ENCODE measurements at places on chromosomes 2 and 18.

- DNase-seq: no peak
Measured at GRCh38 chr2:31992025-31992579, 18.7 kb downstream of the MEMO1 start.

DNA sequence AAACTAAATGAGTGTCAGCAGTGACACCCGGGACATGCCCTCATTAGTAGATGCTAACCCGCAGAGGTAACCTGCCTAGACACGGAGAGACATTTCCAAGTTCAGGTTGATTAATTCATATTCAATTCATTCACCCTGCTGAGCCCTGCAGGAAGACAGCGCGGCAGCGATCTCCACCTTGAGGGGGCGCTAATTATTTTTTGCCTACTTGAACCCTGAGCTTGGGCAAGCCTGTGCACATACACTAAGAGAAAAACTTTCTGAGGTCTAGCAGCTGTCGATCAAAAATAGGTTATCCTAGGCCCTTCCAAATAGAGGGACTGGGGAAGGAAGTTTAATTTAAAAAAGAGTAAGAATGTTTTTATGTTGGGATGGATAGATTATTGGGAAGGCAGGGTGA, 1.3 kb upstream of the LYPD6 start:
- DNase-seq: no peak

DNA sequence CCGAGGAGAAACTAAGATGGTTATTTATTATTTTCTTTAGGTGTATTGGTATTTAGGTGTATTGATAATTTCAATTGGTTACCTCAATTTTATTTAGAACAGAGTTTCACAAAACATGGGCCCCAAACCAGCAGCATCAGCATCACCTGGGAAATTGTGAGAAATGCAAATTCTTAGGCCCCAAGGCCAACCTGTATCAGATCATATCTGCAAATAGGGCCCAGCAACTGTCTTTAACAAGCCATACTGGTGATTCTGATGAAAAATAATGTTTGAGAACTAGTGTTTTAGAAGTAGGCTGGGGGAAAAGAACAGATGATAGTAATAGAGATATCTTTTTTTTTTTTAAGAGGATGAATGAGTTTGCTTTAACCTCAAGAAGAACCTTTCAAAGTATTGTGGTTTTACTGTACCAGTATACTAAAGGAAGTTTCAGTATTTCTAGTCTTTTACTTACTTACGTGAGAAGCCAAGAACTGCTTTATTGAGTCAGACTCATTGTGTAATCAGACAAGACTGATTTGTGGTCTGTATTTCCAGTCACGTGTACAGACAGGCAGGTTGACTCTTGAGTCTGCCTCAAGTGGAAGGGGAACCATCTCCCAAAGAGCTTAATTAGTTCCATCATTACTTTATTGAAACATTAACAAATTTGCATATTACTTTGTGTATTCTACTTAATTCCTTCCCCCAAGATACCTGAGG, 60.4 kb upstream of the GAREM1 start:
- no peak for DNase-seq

- no peak for DNase-seq
Measured at GRCh38 chr2:25972049-25972823, 10.1 kb downstream of the KIF3C start.

DNA sequence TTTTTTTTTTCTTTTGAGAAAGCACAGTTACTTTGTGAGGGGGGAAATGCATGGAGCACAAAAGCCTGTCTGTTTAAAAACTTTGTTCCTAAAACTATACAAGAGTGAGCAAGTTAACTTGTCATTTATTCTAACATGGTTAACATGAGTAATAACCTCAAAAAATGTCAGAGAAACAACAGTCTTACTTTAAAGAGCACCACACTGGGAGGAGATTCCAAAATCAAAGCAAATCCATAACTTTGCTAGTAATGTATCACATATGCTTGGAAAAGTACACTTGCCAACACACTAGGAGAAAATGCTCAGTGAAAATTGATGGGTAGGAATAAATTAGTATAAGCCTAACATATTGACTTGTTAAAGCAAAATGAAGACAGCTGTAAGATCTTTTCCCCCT, 157.1 kb downstream of the PRPF40A start:
- no peak for DNase-seq

DNA sequence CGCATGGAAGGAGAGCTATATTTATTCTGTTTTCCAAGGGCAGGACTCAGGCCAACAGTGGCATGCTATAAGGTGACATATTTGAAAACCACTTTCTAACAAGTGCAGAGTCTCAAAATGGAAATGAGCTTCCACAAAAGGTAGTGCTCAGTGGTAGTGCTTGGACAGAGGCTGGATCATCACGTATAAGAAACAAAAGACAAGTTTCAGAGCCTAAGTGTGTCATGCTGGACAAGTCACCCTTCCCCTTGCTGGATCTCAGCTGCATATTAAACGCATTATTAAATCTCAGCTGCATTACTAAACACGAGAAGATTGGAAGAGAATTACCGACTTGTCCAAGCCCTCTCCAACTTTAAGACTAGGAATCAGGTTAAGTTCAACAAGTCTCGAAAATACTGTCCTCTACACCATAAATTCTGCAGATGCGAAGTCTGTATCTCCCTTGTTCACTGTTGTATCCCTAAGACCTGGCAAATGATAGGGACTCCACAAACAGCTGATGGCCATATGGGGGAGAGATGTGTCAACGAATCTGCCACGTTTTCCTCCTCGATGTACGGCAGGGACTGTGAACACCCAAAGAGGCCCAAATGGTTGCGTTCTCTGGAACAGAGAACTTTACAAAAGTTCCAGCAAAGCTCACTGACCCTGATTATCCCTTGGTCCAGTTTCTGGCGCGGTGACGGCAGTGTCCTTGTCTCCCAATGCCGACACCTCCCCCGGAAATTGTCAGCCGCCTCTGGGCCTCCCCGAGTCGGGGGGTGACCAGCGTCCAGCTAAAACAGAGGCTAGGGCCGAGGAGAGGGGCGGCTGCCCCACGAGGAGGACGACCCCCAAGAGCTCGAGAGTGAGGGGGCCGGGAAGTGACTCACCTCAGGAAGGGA, 611 bp downstream of the NOL10 start:
- no peak for DNase-seq

DNA sequence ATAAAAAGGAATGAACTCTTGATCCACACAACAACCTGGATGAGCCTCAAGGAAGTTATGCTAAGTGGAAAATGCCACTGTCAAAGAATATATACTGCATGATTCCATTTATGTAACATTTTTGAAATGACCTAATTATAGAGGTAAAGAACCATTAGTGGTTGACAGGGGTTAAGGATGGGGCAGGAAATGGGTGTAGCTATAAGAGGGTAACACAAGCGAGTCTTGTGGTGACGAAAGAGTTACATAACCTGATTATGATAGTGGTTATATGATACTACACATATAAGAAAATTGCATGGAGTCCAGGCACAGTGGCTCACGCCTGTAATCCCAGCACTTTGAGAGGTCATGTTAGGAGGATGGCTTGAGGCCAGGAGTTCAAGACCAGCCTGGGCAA, 346.6 kb upstream of the PKDCC start:
- no peak for DNase-seq

DNA sequence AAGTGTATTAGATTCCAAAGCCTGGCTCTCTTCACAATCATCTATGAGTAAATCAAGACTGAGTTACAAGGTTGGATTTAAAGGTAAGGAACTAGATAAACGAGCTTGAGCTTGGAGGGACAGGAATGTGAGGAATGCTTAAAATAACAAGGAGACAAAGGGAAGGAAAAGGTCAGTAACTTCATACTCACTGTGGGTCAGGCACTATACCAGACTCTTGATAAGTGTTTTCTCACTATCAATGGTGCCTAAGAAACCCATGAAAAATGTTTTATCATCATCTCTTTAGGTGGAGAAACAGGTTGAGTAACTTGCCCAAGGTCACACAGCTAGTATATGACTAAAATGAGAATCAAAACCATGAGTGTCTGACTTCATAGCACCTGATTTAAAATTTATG, 212.1 kb downstream of the CDH2 start:
- DNase-seq: no peak

DNA sequence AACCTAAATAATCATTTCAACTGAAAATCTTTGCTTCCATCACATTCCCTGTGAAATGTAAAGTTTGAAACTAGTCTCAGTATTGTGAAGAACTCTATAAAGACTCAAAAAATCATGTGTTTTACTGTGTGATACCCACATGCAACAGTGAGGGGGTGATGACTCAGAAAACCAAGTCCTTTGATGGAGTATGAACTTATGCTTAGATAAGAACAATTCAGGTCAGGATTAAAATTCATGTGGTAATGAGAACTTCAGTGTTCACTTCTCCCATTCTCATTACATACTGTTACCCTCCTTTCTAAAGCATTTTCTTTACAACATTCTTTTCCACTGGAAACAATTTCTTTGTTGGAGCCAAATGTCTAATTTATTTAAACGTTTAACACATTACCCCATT, 360.2 kb downstream of the FSIP2 start:
- no peak for DNase-seq

DNA sequence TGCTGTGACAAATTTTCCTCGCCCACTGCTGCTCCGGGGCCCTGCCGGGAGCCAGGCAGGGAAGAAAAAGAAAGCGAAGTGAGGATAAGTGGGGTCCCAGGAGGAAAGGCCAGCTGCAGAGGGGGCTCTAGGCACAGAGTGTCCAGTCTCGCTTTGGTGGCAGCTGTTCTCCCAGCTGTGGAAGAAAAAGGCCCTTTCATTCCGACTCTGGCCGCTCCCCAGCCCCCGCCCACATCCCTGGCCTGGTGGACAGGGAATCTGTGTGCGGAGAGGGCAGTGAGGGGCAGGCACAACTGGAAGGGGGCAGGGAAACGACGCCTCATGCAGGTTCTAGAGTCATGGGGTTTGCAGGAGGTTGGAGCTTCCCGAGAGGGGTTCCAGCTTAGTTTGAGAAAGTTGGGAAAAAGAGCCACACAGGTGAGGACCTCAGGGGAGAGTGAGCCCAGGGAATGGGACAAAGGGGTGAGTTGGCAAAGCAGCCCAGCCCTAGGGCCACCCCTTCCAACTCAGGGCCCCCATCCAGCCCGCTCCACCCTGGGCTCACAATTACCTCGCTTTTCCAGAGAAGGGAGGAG, 1.8 kb downstream of the RTKN start:
- no peak for DNase-seq

- DNase-seq: no peak
Measured at GRCh38 chr18:10950080-10950875, 199.1 kb downstream of the PIEZO2 start.

DNA sequence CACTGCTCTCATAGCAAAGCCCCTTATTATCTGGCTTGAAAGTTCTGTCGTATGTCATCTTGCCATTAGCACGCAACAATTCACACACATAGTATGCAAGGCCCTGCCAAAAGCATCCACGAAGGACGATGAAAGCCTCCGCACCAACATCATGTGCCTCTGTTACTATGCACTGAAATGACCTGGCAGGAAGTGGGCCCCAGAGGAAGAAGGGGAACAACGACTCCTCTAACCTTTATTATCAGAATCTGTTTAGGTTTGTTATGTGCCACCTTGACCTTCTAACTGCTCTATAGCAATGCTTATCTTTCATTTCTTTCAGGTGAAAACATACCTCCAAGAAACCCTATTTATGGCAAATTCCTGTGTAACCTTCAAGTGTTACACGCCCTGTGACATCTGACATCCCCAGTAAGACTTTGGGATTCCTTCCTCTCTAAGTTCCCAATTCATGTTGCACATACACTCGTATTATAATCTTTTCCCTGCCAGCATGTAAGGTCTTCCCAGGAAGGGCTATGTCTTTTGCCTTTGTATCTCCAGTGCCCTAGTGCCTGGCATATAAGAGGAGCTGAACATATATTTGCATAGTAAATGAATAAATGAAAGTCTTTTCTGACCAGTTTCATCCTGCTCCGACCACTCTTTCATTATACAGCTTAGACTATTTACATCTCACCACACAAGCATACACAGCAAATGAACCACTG, 7.0 kb upstream of the NDUFV2 start:
- no peak for DNase-seq

DNA sequence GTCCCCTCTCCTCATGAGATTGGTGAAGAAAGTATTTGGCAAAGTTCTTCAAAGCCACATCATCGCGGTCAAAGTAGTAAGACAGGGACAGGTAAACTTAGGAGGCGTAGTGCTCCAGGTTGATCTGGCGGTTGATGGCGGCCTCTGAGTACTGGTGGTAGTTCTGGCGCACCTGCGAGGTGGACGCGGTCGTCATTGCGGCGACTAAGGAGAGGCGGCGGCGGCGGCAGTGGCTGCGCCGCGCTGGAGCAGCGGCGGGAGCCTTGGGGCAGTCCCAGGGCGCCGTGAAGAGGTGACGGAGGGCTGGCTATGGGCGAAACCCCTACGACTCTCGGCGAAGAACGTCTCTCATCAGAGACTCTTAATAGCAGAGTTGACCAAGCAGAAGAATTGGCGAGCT, 107.2 kb upstream of the UBE2E3 start:
- DNase-seq: no peak

DNA sequence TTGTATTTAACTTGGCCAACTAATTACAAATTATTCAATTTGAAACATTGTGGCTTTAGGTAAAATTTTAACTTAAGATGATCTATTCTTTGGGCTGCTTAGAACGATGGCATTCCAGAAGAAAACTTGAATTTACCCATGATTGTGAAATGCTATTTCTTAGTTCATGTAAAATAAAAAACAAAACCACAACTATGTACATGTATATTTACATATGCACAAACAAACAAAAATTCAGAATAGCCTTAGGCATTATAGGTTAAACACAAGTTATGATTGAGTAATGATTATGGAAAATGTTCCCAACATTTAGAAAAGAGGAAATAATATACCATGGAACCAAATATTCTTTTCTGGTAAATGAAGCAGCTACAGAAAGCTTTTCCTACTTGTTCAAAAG, 3.5 kb upstream of the SMCHD1 start:
- DNase-seq: no peak

GRCh38 chr18:36942264-36942663, 113.3 kb downstream of the KIAA1328 start:
- no peak for DNase-seq

DNA sequence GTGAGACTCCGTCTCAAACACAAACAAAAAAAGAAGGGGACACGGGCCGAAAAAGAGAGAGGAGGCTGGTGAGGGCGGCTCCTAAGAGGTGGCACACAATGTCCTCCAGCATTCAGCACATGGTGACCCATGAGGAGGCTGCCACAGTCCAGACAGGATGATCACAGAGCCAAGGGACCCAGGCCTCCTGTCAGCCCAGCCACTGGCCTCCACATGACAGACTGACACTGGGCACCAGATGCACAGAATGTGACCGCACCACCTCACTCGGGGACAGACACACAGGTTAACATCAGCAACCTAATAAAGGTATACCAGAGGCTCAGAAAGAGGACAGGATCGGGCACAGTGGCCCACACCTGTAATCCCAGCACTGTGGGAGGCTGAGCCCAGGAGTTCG, 21.0 kb downstream of the PASK start:
- no peak for DNase-seq

- DNase-seq: no peak
Measured at GRCh38 chr18:52435301-52435700, 95.3 kb downstream of the DCC start.

Data from NCI-H1092 (cell line).